Vagina (tissue), 2 donors: ENCODE measurements at places on chromosomes 16 and 17.

- DNase-seq: no peak
Observed at GRCh38 chr16:48445782-48446533, 60.7 kb upstream of the SIAH1 start.

DNA sequence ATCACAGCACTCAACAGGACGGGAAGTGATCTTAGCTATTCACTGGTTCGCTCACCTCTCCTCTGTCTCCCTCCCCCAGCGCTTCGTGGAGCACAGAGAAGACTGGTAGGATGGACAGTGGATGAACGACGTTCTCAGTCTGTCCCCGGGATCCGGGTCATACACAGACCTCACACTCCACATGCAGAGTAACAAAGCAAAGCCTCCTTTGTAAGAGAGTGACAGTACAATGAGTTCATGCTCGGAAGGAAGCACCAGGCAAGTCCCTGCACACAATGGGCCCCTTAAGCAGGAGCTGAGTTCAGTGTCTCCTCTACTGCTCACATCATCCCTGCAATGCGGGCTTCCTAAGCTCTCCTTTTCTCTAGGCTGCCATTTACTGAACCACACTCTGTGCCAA is 356.9 kb downstream of the C16orf95 start:
- no peak for DNase-seq

DNA sequence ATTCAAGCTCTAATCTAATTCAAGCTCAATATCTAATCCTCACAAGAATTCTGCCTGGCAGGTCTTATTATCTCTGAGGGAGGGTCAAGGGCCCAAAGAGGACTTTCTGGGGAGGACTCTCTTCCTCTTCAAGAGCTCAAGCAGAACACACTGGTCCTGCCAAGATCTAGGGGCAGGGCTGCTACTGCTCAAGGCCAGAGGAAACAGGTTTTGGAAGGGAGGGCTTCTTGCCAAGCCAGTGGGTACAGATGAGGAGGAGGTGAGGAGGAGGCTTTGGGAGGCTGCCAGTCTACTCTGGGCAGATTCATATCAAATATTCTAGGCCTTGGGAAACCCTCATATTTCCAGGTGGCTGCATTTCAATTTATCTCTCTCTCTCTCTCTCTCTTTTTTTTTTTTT is 51.8 kb upstream of the IL34 start:
- no peak for DNase-seq

GRCh38 chr17:18234853-18235380 is 9.5 kb downstream of the LLGL1 start:
- no peak for DNase-seq

- no peak for DNase-seq
Observed at GRCh38 chr17:73011016-73011486, 81.4 kb downstream of the SLC39A11 start.

GRCh38 chr17:72145962-72146361 is 25.1 kb downstream of the SOX9 start:
- DNase-seq: no peak

DNA sequence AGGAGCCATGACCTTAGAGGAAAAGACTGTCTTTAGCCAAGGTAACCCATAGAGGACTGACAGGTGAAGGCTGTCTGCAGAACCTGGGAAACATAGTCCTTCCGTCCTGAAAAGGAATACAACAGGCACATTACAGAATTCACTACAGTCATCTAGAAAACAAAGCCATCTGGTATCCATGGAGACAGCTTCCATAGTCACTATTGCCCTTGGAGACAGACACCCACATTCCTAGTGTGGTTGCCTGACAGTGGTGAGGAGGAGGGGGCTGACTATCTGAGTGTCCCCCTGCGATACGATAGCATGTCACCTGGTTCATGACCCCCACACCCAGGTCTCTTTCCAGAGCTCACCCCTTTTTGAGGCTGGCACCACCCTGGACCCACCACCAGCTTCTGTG is 254.7 kb downstream of the CDH13 start:
- no peak for DNase-seq
